ENCODE measurements at places on chromosomes 4 and X.

DNA sequence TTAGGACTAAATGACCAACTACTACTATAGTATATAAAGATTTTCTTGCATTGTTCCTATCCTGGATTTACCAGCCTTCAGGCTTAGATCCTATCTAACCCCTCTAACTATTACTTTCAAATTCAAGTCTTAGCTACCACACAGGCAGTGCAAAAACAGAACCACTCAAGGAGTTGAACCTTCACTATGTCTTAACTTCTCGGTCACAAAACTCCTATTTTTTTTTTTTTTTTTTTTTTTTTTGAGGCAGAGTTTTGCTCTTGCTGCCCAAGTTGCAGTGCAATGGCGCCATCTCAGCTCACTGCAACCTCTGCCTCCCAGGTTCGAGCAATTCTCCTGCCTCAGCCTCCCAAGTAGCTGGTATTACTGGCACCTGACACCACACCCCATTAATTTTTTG, 6.3 kb upstream of the FAM200B start:
- DNase-seq: no peak

GRCh38 chrX:23907498-23908218, at the start of the genes APOO and CXorf58:
APOO (minus strand) TSS chrX:23907938; CDS start chrX:23907702, 236 bp downstream.
CXorf58 (plus strand) TSS chrX:23908006; CDS start chrX:23910303, 2,297 bp downstream.
- DNase-seq: peak; percentile 91

- DNase-seq: no peak
These were observed 639.8 kb upstream of the DIPK2B start for GRCh38 chrX:45840411-45840950.

DNA sequence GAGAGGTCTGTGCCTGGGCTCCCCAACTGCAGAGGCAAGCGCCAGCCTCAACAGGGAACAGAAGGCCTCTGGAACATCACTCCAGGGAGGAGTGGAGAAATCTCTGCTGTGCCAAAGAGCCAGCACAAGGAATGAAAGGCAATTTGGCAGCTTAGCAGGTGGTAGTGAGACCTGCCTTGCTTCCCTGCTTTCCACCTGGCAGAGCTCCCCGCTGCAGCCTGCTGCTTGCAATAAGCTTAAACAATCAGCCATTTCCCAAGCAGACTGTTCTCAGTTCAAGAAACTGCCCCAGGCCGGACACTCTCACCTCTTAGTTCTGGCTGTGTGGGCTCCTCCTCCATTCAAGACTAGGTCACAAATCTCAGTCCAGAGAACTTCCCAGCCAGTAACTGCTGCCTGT, 370.6 kb downstream of the MAGEB5 start:
- no peak for DNase-seq

DNA sequence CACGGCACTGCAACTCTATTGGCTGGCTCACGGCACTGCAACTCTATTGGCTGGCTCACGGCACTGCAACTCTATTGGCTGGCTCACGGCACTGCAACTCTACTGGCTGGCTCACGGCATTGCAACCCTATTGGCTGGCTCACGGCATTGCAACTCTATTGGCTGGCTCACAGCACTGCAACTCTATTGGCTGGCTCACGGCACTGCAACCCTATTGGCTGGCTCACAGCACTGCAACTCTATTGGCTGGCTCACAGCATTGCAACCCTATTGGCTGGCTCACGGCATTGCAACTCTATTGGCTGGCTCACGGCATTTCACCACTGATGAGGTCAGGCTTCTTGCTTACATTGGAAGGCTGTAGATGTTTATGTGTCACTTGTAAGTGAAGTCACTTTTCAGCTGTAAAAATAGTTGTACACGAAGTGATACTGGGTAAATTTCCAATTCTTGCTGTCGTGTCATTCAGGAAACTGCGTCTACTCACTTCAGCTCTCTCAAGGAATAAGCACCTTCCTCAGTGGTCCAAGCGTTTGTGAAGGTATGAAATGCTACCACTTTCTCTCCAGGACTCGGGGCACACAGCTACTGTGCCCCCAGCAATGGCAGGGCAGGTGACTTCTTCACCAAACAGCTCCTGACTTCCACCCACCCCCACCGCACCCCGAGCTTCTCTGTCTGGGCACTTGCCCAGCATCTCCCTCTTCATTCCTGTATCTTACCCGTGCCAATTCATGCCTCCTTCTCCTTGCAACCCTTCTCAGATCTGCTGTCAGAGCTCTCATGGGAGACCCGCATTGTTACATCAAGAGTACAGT, 141.3 kb downstream of the AFAP1 start:
- DNase-seq: no peak

- no peak for DNase-seq
These were observed 4.7 kb downstream of the HS3ST1 start for GRCh38 chr4:11424000-11424399.

DNA sequence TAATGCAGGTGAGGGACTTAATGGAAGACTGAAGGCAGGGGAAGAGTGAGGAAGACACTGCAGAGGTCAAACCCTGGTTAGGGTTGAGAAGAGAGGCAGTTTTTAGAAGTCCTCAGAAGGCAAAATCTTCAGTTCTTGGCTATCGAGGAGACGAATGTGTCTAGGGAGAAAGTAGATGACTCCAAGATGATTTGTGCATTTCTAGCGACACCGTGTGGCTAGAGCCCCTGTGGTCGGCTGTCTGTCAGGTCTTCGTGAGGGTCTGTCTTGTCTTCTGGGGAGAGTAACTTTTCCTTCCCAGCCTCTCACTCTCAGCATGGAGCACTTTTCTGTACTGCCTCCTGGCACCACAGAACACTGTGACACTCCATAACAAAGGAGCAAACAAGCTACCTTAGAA, 458.1 kb downstream of the STIM2 start:
- no peak for DNase-seq

DNA sequence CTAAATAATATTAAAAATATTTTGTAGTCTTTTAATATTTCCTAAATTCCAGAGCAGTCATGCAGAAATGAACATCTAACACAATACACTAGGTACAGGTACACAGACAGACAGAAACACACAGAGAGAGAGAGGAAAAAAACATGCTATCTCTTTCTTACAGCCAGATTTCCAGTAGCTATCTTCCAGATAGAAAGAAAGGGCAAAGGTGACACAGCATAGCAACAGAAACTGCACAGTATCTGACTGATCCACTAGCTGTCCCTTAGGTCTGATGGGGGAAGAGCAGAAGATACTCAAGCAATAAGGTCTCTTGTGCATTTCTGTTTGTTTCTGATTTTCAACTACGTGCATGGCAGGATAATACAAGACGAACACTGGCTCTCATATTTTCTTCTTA, 7.8 kb downstream of the FBXW7 start:
- DNase-seq: no peak

DNA sequence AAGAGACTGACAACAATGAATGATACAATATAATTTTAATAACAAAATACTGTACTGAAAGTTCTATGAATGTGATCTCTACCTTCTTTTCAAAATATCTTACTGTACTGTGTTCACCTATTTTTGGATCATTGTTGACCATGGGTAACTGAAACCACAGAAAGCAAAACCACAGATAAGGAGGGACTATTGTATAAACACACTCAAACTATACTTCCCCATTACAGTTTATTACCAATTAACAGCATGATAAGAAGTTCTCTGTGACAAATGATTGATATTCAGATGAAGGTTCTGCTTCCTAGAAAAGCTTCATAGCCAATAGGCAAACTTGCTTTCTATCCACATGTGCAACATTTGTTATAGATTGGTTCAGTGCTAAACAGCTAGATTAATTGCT, 50.1 kb downstream of the GABRG1 start:
- DNase-seq: no peak

- DNase-seq: peak; percentile 60
These were observed 440.9 kb downstream of the INPP4B start for GRCh38 chr4:142405021-142405694.

GRCh38 chrX:46978341-46979291, 66.4 kb downstream of the JADE3 start:
- peak; percentile 69 for DNase-seq

GRCh38 chrX:17495052-17495451, 120.1 kb downstream of the NHS start:
- no peak for DNase-seq

GRCh38 chr4:122562449-122562848, 58.4 kb downstream of the IL21 start:
- no peak for DNase-seq

DNA sequence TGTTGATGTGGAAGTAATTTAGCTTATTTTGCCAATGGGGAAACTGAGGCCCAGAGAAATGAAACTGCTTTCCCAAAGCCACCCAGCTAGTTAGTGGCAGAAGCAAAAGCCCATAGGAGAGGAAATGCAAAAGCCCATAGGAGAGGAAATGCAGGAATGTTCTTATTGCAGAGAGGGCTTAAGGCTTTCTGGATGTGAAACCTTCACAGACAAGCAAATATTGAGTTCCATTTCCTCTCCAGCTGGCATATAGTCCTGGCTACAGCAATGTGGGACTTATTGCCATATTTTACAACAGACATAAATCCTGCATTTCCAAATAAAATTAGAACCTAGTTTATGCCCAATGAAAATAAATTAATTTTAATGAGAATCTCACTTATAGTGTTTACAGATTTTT, 69.7 kb downstream of the TMEM154 start:
- DNase-seq: no peak

DNA sequence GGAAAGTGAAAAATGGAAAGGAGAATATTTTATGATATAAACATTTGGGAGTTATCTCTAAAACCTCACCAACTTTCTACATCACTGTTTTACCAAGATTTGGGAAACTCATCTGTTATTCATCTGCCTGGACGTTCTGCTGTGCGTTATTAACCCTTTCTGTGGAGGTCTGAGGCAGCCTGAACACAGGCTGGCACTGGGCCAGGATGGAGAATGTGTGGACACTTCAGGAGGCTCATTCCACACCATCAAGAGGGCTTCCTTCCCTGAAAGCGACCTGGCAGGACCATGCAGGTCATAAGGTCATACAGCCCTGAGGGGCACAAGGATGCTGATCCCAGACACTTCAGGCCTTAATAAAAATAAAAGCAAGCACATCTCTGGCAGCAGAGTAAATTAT, 31.2 kb upstream of the TMEM184C start:
- no peak for DNase-seq

DNA sequence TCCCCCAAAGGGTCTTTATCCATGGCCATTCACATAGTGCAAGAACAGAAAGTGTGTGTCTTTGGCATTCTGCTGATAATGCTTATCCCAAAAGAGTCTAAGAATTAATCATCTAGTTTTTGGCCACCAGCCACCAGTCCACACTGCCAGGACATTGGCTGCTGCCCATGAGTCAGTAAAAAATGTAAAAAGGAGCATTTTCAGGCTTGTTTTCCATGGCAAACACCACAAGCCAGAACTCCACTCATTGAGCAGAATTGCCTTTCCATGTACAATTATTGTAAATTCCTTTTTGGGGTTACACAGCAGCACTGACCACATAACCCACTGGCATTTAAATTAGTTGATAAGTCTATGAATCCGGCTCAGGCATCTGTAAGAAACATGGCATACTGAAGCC, 89.2 kb upstream of the PRDX4 start:
- DNase-seq: no peak

DNA sequence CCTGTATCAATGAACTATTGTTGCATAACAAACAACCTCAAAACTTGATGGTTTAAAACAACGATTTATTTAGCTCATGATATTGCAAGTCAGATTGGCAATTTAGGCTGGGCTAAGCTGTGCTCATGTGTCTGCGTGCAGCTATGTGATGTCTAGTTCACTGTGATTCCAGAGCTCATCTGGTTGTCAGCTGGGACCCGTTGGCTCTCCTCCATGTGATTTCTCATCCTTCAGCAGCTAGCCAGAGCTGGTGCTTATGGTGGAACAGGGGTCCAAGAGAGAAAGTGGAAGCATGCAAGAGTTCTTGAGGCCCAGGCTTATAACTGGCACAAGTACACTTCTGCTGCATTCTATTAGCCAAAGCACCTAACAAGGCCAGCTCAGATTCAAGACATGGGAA, 28.8 kb upstream of the TRPC3 start:
- DNase-seq: no peak

DNA sequence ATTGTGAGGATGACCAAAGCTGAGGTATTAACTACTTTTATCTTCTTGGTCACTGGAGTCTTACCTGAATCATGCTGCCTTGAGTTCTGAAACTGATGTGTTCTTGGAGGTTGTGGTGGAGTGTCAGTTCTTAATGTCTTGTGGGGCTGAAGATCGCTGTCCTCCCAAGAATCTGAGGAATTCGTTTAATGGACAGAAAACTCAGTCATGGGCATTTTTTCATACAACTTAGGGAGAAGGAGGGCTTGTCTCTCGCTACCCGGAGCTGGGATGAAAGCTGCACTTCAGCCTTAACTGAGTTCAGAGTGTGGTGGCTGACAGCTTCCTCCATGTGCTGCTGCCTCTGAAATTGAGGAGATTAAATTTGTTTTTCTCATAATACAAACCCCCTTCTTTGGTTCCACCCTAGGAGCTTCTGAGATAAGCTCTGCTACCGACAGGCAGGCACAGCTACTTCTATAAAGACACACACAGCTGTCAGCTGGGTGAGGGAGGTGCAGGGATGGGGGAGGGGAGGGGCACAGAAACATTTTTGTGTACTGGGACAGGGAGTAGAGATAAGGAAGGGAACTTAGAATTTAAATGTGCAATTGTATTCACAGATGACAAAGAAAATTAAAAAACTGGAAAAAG, 30.8 kb downstream of the RBBP7 start:
- no peak for DNase-seq

GRCh38 chr4:62023633-62024032, 823.5 kb downstream of the ADGRL3 start:
- no peak for DNase-seq

- no peak for DNase-seq
These were observed 6.9 kb upstream of the PARM1 start for GRCh38 chr4:74926007-74926406.

- DNase-seq: no peak
These were observed 72.9 kb upstream of the GUCY1A1 start for GRCh38 chr4:155593793-155594192.

- no peak for DNase-seq
These were observed 44.6 kb downstream of the FGFBP1 start for GRCh38 chr4:15893962-15894361.

DNA sequence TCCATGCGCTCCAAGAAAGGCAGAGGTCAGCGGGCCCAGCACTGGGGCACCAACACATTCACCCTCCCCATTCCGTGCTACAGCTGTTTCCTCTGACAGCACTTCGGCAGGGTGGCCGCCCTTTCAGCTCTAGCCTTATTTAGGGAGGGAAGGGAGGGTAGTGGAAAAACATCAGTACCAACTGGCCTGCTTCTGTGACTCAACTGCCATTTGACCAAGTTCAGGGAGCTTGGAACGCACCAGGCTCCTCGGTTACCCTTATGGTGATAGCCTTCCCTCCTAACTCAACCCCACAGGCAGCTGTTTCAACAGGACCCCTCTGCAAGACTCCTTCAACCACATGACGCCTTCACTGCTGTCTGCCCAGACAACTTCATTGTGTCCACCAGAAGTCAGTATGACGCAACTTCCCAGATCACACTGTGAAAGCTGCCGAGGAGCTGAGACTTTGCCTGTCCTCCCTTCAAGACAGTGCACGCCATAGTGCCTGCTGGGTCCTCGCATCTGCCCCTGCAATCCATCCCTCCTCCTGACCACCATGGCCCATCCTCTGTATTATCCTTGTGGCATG, 132.2 kb downstream of the AFAP1 start:
- DNase-seq: no peak

- no peak for DNase-seq
These were observed 168.6 kb downstream of the COX18 start for GRCh38 chr4:72900952-72901351.

- DNase-seq: no peak
These were observed 5.2 kb downstream of the GABRA3 start for GRCh38 chrX:152445926-152446325.

All from activated T-cell treated with anti-CD3 and anti-CD28 coated beads, Interleukin-2, amount 50 U/mL, for 1 hour (primary cell).